Anterior cingulate cortex (tissue), 58 donors: ENCODE measurements at places on chromosomes 7 and 10.
A peak's percentile ranks its signal among the peaks of the same experiment; 100 is the strongest.

DNA sequence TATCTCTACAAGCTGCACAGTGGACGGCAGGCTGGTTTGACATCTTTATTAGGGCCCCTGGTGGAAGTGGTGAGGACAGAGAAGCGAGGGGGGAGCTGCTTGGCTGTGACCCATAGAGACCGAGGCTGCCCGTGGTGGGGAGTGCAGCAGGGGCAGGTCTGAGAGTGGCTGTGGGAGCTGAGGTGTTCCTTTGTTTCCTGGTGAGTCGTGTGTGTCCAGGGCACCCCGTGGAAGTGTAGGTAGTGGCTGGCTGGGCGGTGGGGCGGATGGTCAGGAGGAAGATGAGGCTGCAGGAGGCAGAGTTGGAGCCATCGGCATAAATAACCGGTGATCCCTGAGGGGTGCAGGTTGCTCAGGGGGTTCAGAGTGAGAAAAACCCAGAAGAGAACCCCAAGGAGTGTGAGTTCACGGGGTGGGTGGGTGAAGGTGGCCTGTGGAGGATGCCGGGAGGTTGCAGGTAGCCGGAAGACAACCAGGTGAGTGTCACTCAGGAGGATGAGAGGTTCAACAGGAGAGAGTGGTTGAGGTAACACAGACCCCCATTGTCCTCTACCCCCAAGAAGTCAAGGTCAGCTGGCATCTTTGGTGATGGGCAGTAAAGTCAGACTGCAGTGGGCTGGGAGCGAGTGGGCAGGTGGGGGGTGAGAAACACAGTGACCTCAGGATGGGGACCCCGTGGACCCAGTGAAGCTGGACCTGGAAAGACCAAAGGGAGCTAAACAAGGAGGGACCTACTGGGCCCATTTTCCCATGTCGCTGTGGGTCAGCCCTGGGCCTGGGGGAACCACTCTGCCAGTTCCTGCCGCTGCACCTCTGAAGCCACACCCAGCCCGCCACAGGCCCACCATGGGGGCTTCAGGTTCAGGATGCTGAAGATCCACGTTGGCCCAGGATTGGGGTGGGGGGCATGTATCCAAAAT is 7.8 kb downstream of the ATP6V0E2 start:
- no peak for DNase-seq

GRCh38 chr7:37833107-37833817 is 15.1 kb upstream of the NME8 start:
- peak; percentile 19 for DNase-seq

DNA sequence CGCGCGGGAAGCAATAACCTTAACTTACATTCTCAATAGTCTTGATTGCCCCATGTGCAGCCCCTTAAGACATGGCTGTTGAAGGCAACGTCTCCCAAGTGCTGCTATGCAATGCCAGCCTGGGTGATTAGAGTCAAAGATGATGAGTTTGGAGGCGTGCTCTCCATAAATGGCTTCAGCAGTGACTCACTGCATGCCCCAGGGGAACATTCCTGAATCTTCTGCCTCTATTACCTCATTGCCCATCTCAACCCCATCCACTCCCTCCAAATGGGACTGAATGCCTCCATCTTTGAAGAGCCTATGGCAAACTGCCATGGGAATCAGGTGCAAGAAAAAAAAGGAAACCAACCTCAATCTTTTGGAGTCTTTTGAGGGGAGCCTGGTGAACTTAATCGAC is 282.8 kb downstream of the SNX10 start:
- no peak for DNase-seq

- no peak for DNase-seq
Measured at GRCh38 chr10:89475591-89475998, 59.8 kb downstream of the SLC16A12 start.

GRCh38 chr7:34991938-34992840 is 45.1 kb downstream of the DPY19L1 start:
- DNase-seq, result no peak

GRCh38 chr7:46163246-46163645 is 242.2 kb upstream of the IGFBP3 start:
- DNase-seq, result no peak

GRCh38 chr7:95784796-95785195 is 12.4 kb downstream of the DYNC1I1 start:
- no peak for DNase-seq

DNA sequence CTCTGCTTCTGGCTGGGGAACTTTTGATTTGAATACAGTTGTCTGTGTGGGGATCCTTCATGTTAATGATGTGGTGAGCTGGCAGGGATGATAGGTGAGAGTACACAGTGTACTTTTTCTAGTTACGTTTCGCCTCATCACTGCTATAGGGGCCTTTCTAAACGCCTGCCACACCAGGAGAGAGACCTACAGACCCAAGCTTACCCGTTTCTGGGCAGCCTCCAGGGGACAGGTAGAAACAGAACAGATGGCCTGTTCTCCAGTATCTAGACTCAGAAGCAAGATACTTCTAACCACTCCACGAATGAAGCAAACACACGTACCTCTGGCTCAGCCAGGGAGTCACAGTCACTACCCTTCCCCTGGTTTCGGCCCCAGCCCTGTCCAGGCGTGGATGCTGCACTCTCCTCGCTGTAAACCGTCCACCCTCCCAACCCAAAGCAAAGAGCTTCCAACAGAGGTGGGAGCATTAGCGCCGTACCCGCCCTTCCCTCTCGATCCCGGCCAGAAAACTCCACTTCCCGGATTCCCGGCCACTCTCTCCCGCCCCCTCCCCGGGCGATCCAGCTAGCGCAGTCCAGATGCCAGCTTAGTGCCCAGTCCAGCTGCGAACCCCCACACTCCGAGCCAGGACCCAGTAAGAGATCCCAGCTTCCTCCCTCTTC is 1.2 kb downstream of the CCDC6 start:
- no peak for DNase-seq

DNA sequence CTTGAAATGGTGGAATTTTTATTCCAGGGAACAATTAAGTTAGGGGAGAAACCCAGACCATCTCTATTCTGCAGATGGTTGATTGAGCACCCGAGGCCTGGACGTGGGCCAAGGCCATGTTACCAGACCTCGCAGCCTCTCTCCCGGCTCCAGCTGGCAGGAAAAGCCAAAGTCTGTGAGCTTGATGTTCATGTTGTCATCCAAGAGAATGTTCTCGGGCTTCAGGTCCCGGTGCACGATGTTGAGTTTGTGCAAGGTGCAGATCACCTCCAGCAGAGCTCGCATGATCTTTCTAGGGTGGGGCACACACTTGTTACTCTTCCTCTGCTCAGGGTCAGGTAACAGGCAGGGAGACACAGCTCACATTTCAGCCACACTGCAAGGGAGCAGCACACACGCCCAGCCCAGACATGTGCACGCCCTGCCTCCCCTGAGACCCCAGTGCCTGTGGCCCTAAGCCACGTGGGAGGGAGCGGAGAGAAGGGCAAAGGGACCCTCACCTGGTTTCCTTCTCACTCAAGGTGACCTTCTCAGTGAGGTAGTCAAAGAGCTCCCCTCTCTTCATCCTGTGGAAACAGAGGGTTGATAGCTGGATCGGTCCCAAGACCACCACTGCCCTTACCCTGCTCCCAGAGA is 9.5 kb downstream of the PHKG1 start:
- DNase-seq, result no peak

GRCh38 chr7:84281518-84281917 is 86.9 kb upstream of the SEMA3A start:
- DNase-seq, result no peak

- DNase-seq, result no peak
Measured at GRCh38 chr10:67045404-67045803, 119.6 kb downstream of the LRRTM3 start.

GRCh38 chr10:2870654-2871053 is 196.7 kb upstream of the PFKP start:
- no peak for DNase-seq

GRCh38 chr7:27901028-27901760 is 161.2 kb downstream of the TAX1BP1 start:
- no peak for DNase-seq

DNA sequence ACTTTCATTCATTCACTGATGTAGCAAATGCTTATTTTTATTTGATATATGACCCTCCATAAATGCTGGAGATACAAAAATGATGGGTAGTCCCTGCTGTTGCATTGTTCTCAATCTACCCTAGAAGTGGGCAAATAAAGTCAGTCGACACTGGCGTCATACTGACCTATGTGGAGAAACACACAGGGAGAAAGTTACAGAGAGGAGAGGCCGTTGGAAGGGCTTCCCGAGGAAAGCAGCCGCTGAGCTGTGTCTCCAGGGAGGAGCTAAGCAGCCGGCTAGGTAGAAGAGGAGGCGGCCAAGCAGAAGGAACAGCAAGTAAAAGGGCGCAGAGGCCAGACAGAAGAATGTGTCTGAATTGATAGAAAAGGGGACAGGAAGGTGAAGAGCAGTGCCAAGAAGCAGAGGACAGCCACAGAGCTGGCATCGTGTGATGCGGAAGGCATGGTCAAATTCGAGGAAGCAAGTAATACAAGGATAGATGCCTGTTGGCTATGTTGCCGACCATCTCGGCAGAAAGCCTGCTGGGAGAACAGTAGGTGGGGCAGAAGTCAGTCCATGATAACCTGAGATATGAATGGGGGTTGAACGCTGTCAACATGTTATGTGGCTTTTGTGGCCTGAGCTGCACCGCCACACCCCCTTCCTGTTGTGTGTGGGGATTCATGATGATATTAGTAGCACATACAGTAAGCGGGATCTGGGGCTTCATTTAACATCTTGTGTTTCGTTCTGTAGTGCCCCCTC is 25.9 kb downstream of the ST8SIA6 start:
- DNase-seq, result no peak

DNA sequence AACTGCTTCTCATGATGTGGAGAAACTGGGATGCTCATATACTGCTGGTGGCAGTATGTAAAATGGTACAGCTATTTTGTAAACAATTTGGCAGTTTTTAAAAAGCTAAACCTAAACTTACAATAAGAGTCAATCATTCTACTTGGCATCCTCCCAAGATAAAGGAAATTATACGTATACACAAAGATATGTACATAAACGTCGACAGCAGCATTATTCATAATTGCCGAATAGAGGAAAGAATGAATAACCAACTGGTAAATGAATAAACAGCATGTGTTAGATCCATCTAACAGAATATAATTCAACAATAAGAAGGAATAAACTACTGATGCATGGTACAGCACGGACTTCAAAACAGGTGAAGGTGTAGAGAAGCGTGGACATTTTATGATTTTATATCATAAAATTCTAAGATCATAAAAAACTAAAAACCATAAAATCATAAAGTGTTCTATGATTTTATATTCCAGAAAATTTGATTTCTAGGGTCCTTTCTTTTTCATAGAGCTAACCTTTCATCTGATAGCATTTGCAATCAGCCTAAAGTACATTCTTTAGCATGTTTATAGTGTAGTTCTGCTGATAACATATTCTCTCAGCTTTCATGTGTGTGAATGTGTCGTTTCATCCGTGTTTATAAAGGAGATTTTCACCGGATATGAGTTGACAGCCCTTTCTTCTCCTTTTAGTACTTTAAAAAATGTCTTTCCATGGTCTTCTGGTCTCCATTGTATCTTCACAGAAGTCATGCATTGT is 261.5 kb downstream of the DIP2C start:
- DNase-seq, result no peak
